HT1080 (cell line): ENCODE measurements at places on chromosomes 7 and 10. TPM values are rescaled to one million over a fixed set of nuclear protein-coding genes. Genes with fewer than 3 reads are reported as not detected.

The MET gene
- total RNA-seq = 108 and 124 TPM in 2 replicates

GRCh38 chr10:45256246-45256645, 59.2 kb downstream of the OR13A1 start:
- DNase-seq = no peak

GRCh38 chr7:4675771-4676367, 6.2 kb upstream of the FOXK1 start:
- no peak for DNase-seq

The FBXL13 gene
- total RNA-seq = 0.20 and 0.56 TPM in 2 replicates

DNA sequence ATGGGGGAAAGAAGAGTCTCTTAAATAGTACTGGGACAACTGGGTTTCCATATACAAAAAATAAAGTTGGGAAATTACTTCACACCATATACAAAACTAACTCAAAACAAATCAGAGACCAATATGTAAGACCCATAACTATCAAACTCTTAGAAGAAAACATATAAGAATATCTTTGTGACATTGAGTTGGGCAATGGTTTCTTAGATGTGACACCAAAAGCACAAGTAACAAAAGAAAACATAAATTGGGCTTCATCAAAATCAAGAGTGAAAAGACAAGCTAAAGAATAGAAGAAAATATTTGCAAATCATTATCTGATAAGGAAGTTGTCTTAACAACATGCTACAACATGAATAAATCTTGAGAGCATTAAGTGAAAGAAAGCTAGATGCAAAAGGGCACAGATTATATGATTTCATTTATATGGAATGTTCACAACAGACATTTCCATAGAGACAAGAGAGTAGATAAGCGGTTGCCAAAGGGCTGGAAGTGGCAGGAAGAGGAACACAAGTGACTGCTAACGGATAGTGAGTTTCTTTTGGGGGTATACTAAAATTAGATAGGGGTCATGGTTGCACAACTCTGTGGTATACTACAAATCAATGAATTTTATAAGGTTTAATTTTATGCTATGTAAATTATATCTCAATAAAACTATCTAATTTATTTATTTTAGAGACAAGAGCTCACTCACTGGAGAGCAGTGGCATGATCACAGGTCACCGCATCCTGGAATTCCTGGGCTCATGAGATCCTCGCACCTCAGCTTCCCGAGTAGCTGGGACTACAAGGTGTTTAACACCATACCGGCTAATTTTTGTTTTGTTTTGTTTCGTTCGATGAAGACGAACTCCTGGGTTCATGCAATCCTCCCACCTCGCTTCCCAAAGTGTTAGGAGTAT, 35.4 kb downstream of the JMJD1C start:
- peak; percentile 43 for DNase-seq

DNA sequence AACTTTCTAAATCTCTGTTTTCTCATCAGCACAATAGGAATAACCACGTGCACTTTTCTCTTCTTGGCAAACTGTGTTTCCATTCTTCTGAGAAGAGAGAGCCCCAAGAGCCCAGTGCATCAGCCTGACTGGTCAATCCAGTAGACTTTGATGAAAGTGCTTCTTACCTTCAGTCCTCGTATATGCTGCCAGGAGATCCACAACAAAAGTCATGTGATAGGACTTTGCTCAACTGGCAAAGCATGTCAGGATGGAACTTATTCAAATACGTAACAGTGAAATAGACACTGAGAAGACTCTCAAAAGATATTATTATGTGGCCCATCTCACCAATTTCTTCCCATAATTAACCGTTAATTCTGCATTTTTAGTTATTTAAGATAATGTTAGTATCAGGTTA, 1031.5 kb upstream of the LRRTM3 start:
- no peak for DNase-seq

GRCh38 chr10:121102706-121103105, 251.5 kb downstream of the WDR11 start:
- DNase-seq = no peak

The KCNMA1 gene
- 107 and 139 TPM in 2 replicates for total RNA-seq

DNA sequence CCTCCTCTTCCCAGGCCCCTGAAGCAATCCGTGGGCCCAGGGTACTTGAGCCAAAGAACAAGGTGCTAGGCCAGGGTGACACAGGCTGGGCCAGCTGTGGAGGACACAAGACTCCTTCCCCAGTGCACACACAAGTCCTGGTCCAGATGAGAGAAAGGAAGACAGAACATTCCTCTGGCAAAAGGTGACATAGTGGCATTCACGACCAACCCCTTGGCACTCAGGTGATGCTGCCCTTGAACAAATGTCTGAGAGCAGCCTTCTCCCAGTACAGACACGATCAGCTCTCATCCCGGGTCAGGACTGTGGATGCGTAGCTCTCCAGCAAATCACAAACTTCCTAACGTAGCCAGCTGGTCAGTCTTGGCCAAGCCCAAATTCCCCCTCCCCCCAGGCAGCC, 118.5 kb downstream of the OAT start:
- DNase-seq = no peak

DNA sequence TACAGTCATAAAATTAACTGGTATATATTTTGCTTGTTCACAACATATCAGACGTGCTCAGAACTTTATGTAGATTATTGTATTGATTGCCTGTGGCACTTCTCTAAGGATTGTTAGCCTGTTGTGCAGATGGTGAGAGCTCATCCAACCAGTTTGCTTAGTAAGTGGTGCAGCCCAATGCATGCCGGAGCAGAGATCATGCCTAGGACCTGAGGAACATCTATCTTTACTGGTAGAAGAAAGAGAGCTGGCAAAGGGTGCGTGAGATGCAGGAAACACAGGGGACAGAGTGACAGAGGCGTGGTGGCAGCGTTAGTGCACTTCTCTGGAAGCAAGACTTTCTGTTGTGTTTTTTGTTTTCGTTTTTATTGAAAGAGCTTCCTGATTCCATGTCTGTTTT, 35.9 kb downstream of the CCM2 start:
- DNase-seq = no peak

DNA sequence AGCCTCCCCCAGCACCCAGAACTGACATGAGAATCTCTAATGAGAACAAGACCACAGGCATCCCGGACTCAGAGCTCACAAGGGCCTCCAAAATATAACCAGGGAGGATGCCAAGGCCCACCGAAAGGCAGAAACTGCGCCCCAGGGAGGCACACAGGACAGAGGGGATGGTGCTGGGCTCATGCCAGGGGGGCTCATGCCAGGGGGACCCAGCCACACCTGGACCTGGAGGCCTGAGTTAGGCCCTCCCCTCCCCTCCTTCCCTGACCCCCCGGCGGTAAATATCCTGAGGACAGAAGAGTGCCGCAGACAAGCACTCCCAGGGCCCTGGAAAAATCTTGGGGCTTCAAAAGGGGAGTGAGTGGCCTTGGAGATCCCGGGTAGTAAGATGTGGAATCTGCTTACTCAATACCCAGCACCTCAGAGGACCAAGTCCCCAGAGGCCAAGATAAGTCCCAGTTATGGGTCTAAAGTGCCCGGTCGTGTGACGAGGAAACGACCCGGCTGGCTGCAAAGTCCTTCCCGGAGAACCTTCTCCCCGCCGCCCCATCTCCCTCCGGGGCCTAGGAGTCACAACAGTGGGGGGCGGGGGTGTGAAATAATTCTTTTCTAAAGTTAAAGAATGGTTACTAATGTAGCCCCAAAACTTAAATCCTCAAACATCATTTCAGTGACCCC, 11.9 kb downstream of the PDGFA start:
- DNase-seq = no peak

GRCh38 chr7:832968-833424, 720 bp downstream of the SUN1 start:
- DNase-seq = no peak

DNA sequence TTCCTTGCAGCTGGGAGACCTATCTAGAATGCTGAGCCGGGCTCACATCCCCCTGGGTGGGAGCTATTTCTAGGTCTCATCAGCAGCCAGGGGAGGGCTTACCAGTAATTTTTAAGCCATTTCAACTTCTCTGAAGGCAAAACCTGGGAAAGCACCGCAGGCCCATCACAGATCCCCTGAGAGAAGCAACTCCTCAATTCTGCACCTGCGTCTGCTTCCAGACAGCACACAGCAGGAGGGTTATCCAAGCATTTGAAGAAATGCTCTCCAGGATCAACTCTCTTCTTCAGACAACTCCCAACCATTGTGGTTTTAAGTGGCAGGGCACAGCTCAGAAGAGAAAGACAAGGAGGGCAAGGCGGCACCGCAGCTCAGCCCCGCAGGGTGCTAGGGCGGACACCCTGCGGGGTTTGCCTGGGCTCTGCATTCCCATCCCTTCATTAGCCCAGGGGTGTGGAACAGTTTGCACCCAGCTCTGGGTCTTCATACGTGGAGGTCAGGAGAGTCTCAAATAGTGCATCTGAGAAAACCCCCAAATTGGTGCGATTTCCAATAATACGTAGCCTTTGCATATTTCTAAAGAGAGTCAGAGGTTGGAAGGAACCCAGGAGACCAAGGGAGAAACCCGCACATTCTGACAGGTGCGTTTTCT, 618.7 kb downstream of the DNAJB6 start:
- DNase-seq = no peak

The TMEM273 gene
- not detected in 2 replicates for total RNA-seq

The CUEDC2 gene
- 38.1 and 44.2 TPM in 2 replicates for total RNA-seq

The LIPK gene
- not detected in 2 replicates for total RNA-seq

DNA sequence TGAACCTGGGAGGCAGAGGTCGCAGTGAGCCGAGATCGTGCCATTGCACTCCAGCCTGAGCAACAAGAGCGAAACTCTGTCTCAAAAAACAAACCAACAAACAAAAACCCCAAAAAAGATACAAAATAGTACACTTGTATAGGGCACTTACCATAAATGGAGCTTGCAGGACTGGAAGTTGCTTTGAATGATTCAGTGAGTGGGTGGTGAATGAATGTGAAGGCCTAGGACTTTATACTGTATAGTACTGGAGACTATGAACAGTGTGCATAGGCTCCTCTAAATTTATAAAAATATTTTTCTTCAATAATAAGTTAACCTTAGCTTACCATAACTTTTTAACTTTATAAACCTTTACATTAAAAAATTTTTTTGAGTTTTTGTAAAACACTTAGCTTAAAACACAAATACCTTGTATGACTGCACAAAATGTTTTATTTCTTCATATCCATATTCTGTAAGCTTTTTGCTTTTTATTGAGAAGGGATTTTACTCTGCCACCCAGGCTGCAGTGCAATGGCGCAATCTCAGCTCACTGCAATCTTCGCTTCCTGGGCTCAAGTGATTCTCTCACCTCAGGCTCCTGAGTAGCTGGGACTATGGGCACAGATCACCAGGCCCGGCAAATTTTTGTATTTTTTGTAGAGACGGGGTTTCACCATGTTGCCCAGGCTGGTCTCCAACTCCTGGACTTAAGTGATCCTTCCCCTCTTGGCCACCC, 6.9 kb upstream of the H2AZ2 start:
- no peak for DNase-seq

GRCh38 chr7:98211221-98211675, at the start of gene BHLHA15:
TSS of gene BHLHA15 (plus strand) at chr7:98211439. CDS start at chr7:98212310, 871 bp downstream.
- DNase-seq = no peak

DNA sequence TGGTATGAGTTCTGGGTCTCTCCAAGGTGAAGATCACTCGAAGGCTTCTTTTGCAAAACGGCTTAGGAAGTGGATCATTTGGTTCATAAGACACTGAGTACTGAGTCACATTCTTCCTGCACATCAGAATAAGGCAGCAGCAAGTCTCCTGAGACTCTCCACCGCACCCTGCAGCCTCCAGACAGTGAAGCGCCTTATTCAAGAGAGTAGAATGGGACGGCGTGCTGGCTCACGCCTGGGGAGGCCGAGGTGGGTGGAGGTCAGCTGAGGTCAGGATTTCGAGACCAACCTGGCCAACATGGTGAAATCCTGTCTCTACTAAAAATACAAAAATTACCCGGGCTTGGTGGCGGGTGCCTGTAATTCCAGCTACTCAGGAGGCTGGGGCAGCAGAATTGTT, 70.3 kb downstream of the C10orf143 start:
- no peak for DNase-seq

DNA sequence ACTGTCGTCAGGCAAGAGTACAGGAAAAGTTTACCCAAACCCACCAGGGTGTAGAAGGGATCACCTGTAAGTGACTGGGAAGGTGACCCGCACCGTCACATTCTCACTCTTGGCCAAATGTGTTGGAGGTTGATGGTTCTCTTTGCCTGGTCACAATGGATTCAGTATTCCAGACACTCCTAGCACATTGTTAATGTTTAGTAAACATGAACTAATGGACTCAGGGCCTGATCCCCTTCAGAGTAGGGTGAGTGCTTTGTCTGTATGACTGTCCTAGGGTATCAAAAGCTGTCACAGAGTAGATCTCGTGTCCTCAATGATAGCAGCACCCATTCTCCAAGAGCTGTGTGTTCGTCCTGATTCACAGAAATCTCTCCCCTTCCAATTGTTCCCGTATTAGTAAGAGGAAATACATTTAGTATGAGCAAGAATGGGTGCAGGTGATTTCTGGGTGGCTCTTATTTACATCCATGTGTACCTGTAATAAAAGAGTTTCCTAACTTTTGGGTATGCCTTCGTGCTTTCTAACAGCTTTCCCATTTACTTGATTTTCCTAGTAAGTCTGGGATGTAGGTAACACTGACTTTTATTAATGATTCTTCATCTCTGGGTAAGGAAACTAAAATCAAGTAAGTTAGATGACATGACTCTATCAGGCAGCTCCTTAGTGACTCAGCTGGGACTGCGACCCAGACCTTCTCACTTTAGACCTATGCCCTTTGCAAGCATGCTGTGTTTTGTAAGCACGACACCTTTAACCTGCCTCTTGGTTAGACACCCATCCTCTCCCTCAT, 4.7 kb downstream of the EEPD1 start:
- no peak for DNase-seq

The ITIH5 gene
- not detected in 2 replicates for total RNA-seq

DNA sequence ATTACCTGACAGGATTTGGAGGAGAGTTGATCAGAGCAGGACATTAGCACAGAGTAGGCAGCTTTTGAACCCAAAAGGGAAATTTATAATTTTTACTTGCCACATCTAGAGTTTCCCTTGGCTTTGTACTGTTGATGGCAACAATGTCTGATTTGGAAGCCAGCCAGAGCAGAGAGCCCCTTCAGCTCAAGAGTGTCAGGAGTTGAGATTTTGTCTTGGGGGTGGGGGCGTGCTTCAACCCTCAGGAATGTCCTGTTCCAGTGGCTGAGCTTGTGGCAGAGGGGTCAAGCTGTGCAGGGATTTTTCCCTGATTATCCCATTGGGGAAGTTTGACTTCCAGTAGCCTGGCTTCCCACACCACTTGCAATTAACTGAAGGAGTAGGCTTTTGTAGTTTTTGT, 27.0 kb downstream of the SP4 start:
- no peak for DNase-seq

The CCDC186 gene
- 2.7 and 6.7 TPM in 2 replicates for total RNA-seq

The BMPR1A gene
- total RNA-seq = 21.1 and 26.0 TPM in 2 replicates

DNA sequence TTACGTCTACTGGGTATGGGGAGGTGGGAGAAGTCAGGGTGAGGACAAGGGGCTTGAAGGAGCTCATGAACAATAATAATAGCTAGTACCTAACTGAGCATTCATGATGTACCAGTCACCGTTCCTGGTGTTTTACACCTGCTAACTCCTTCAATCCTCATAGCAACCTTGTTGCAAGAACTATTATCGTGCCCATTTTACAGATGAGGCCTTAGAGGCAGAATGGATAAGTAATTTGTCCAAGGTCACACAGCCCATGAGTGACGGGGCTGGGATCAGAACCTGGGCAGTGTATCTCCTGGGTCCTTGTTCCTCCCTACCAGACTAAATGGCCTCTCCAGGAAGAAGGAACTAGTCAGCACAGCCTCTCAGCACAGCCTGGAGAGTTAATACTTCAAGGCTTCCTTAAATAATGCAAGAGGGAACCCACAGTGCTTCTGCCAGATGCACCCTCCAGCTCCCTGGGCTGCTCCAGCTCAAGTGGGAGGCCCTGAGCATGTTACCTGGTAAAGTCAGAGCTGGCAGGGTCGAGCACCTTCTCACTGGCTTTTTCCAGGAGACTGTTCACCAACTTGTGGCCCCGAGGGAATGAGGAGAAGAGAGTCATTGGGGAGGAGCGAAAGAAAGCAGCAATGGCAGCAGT, 28.8 kb downstream of the RRP12 start:
- DNase-seq = no peak
